ENCODE measurements at places on chromosomes 12 and 14.

GRCh38 chr14:54451121-54451601, 10.0 kb upstream of the CNIH1 start:
- DNase-seq: no peak

DNA sequence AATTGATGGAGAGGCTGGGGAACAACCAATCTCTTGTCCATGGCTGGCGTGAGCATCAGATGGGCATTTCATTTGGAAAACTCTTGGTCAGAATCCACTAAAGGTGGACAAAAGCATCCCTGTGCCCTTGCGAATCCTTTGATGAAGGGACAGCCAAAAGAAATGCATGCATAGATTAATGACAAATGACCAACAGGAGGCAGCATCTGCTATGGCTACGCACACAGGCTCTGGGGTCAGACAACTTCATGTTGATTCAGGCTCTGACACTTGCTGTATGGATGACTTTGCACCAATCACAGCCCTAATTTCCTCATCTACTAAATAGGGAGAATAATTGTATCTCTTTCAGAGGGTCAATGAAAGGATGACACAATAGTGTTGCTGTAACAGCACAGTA, 117.5 kb downstream of the ASCL4 start:
- no peak for DNase-seq

DNA sequence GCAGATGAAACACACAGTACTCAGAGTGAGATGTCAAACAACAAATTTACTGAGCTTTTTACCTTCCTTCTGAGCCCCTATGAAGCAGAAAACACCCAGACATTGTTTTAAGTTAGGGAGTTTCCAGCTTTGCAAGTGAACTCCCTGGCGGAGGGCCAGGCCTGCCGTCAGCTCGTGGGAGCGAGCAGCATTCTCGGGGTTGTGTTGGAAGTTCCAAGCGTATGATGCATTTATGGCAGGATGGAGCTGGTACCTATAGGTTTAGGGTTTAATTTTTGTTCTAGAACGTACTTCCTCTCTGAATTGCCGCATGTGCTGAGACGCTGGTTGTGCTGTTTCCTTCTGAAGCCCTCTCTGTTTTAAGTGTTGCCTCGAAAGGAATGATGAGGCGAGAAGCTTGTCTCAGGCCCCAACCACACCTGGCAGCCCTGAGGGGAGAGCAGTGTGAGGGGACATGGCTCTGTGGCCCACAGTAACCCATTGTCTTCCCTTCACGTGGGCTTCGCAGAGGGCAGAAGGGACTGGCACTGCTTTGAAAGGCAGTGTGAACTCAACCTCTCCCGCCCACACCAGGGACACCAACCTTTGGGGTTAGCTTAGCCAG, 76.6 kb downstream of the SSPN start:
- peak; percentile 92 for DNase-seq

GRCh38 chr14:21106176-21106497, 5.3 kb downstream of the TMEM253 start:
- no peak for DNase-seq

DNA sequence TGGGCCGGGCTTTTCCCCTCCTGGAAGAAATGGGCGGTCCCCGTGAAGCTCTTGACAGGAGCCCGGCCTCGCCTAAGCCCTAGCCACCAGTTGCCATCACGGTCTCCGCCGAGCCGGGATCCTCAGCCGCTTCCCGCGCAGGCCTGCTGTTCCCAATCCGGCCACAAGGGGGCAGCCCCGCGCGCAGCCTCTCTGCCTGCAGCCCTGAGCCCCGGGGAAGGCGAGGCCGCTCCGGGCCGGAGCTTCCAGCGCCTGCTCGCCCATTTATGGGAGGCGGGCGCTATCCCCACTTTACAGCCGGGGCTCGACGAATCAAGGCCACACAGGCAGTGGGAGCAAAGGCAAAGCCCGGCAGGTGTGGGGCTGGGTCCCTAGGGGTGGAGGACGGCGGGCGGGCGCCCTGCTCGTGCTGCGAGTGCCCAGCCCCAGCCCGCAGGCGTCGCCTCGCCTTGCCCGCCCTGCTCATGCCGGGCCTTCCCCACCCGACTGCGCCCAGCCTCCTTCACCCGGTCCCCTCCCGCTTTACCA, 61.5 kb downstream of the LGMN start:
- peak; percentile 89 for DNase-seq

GRCh38 chr12:68012712-68013111, 23.5 kb downstream of the IFNG-AS1 start:
- no peak for DNase-seq

GRCh38 chr12:118237052-118237665, 101.2 kb downstream of the PEBP1 start:
- DNase-seq: no peak

- no peak for DNase-seq
Observed at GRCh38 chr14:76086636-76087035, 65.1 kb upstream of the GPATCH2L start.

- no peak for DNase-seq
Observed at GRCh38 chr12:94570161-94570560, 80.2 kb downstream of the TMCC3 start.

DNA sequence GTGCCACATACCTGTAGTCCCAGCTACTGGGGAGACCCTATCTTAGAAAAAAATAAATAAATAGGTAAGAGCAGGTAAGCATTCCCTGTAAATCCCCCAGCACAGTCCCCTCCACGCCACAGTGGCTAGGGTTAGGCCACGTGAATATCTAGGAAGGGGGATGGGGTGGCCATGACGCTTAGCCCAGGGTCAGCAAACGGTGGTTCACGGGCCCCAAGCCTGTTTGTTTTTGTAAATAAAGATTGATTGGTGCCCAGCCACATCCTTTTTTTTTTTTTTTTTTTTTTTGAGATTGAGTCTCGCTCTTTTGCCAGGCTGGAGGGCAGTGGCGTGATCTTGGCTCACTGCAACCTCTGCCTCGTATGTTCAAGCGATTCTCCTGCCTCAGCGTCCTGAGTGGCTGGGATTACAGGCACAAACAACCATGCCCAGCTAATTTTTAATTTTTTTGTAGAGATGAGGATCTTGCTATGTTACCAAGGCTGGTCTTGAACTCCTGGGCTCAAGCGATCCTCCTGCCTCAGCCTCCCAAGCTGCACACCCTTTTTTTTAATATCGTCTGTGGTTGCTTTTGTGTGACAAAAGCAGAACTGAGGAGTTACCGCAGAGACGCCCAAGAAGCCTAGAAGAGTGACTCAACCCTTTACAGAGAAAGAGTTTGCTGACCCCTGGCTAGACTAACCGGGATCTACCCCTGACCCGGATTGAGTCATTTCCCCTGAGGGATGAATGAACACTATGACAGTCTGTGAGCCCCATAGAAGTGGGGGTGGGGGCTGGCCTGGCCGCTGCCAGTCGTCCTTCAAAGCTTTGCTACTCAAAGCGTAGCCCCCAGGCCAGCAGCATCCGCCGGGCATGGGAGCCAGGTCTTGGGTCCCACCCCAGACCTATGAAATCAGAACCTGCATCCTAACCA, 113.7 kb upstream of the NCOR2 start:
- DNase-seq: no peak

GRCh38 chr14:84708865-84709264, 821.1 kb upstream of the FLRT2 start:
- no peak for DNase-seq

DNA sequence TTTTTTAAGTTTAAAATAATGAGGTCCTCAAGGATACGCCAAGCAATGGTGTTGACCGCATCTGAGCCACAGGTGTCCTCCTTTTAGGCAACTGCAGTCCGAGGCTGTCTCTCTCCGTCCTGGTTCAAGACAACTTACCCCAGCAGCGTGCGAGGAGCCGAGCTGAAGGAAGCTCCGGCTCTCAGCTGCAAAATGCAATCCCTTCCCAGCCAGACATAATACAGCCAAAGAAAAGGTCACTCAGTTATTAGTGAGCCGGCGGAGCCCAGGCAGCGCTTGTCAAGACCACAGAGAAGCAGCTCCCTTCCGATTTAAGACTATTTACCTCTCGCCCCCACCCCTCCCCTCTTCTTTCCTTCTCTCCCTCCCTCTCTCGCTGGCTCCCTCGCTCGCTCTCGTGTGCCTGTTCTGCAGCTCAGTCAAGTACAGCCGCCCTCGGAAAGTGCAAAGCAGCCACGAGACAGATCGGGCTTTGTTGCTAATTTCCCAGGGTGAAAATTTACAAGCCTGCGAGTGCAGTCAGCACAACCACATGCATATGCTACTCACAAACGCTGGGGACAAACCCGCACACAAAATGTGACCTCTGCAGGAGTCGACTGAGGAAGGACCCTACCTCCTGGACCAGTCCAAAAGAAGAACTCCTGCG, 363 bp upstream of the LMO3 start:
- peak; percentile 74 for DNase-seq

DNA sequence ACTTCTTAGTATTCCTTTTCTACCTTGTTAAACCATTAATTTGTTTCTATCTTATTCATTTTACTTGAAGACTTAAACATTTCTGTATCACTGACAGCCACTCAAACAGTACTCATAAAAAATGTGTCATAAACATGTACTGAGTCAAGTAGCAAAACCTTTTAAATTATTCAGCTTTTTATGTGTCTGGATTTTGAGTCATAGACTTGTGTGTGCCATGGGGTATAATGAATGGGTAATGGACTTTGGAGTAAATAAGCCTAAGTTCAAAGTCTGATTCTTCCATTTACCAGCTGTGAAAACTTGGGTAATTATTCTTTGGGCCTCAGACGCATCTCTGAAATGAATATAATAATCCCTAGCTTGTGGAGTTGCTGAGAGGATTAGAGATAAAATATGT, 199.0 kb downstream of the RAD51B start:
- DNase-seq: no peak
